ENCODE measurements at places on chromosomes 5 and 9.

- DNase-seq: no peak
Measured at GRCh38 chr5:124859027-124859426, 112.6 kb upstream of the ZNF608 start.

DNA sequence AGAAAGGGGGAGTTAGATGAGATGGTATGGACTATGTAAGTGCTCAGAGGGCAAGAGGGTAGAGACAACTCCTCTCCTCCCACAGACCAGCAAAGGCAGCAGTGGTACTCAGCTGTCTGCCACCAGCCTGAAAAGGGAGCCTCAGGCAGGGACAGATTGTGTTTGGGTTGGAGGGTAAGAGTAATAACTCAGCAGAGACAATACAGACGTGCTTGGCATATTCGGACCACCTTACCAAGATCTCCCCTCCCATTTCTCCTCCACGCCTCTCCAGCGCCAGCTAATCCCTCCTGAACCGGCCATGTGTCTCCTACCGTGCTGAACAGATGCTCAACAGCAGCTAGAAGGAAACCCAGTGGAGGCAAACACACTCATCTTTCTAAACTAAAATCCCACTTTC lies 180.8 kb downstream of the ASTN2 start:
- no peak for DNase-seq

DNA sequence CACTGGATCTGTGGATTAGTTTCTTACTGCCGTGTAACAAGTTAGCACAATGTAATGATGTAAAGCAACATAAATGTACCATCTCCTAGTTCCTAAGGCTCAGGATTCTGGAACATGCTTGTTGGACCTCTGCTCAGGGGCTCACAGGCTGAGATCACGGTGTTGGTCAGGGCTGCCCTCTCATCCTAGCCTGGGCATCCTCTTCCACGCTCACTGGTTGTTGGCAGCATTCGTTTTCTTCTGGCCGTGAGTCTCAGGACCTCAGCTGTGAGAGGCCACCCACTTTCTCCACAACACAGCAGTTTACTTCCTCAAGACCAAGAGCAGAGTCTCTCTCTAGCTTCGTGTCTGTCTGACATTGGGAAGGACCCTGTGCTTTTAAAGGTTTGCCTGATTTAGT lies 17.3 kb downstream of the RASGEF1C start:
- DNase-seq: no peak

DNA sequence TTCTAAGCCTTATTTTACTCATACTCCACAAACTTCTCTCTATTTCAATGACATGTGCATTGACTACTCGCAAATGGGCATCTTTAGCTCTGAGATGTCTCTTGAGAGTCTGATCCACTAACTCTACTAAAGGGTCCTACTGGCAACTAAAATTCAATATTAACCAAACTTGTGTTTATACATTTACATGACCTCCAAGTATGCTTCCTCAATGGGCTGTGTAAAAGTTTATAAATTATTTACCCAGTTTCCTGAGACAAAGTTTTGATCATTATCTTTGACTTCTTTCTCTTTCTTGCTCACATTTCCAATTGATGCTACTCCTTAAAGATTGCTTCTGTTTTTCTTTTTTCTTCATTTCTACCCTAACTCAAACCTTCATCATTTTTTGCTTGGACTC lies 510.1 kb upstream of the DAB2 start:
- DNase-seq: no peak

- DNase-seq: no peak
Measured at GRCh38 chr9:113511856-113512761, 48.6 kb downstream of the RGS3 start.

DNA sequence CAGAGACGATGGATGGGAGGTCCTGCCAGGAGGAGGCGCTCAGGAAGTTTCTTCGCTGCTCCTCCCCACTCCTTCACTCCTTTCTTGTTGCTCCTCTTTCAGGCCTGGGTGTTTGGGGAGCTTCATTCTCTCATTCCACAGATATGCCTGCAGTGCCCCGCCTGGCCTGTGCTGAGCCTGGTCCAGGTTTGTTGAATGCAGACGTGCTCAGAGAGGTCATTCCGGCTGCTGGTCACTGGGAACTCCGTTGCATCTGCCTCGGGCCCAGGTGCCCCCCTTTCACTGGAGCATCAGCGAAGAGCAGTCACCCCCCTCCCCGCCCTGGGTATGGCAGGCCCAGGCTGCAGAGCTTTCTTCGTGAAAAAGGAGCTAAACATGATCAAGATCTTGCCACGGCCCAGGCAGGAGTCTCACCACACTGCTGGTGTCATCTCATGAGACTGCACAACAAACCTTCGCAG lies 15.5 kb downstream of the SURF6 start:
- DNase-seq: no peak

GRCh38 chr5:97164846-97165245 lies 18.2 kb downstream of the RIOK2 start:
- DNase-seq: no peak

GRCh38 chr9:91004484-91004883 lies 202.9 kb downstream of the SYK start:
- no peak for DNase-seq

DNA sequence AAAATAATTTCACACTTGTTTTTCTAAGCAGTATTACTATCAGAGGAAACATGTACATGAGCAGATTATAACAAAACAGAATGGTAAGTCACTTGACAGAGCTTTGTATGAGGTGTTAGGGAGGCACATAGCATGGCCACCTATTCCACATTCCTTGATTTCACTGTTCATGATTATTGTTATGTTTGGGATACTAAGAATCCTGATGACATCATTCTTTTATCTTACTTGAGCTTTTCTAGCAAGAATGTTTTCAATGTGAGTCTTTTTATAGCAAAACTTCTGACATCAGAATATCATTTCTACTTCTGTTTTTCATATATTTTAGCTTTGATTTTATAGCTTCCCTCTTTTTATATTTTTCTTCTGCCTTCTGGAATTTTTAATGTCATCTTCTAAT lies 208.2 kb downstream of the DMRTA1 start:
- DNase-seq: no peak

DNA sequence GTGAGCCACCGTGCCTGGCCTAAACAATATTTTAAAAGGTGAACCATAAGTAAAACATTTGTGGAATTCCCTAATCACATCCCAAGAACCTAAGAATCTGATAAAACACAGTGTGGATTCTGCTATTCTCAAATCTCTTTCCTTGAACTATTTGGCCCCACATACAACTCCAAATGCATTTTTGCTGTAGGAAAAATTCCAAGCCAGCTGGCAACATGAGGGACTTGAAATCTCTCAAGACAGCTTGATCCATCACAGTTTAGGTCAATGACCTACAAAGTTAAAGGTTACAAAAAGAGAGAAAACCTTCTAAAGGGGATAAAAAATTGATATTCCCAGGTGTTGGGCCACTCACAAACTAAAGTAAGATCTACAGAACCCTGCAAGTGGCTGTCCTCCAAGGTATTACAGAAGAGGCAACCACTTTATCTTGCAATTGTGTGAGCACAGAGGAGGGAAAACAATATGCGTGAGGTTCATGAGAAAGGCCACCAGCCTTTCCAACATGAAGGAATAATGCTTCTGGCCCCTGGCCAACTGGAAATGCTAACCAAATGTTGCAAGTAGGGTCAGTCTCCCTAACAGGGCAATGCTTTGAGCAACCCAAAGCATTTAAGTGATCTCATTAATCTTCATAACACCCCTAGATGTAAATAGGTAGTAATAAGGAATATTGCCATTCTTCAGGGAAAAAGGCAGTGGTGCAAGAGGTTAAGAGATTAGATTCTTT lies 221.4 kb downstream of the SEMA5A start:
- no peak for DNase-seq

DNA sequence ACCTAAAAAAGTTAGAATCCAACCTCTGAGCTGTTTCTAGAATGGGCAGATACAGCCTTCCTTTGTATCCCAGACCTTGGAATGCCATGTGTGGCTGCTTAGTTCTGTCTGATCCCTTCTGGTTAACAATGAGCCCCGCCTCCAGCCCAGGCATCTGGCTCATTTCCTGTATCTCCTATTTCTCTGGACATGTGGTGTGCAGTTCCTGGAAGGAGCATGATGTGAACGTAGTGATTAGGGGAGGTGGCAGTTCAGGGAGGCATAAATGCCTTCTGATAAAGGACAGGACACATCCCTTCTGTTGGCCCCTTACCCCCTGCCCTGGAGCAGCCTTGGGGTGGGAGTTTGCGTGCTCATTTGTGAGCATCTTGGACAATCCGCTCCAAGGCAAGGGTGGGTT lies 243.0 kb downstream of the ZSWIM6 start:
- no peak for DNase-seq

GRCh38 chr5:153959134-153959957 lies 79.4 kb downstream of the FAM114A2 start:
- peak; percentile 65 for DNase-seq

DNA sequence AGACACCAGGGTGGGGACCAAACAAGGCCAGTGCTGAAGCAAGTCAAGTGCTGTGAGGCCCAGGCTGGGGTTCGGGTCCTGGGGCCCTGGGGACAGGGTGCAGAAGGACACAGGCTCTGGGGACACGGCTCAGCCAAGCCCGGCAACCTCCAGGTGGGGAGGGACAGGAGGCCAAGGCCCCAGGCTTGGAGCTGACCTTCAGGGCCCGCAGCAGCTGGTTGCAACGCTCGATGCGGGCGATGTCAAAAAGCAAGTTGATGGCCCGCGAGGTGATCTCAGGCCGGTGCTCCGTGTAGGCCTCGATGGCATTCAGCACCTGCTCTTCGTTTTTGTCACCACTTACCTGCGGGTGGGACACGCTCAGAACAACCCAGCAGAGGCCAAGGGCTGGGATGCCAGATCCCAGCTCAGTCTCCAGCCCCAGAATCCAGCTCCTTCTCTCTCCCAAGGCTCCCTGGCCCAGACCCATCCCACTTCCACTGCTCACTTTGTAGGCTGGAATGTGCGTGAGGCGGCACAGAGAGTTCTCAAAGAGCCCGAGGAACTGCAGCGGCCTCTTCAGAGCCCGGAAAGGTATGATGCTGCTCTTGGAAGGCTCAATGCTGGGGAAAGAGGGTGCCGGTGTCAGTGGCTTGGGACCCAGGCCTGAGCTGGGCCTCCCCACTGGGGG lies 20.7 kb downstream of the ZER1 start:
- DNase-seq: no peak

DNA sequence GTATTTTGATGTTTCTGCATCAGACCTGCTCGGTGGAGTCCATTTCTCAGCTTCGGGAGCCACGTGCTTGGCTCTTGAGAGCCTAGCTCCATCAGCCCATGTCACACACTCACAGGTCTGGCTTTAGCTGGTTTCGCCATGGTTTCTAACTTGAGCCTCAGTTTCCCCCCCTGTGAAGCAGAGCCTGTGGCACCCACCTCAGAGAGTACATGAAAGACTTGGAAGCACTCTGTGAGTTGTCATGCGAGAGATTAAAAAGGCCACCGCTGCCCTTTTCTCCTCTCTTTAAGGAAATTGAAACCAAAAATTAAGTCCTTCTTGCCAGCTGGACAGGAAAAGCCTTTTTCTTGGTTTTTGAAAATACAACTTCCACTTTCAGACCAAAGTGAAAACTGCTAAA lies 8.8 kb downstream of the TENT4A start:
- no peak for DNase-seq

DNA sequence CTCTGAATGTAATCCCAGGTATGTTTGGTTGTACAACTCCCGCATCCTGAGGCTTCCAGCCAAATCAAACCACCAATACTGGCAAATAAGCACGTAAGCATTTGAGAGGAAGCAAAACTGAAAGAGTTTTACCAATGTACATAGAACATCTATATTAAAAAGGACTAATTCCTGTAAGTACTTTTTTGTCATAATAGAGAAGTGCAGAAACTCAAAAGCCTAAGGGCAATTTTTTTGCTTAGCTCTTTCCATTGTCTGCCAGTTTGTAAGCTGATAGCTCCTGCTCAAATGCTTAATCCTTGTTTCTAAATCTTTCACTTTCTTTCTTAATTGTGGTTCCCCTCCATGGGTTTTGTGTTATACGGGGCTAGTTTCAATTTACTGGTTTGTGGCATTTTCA lies 1151.8 kb downstream of the CDH12 start:
- no peak for DNase-seq

DNA sequence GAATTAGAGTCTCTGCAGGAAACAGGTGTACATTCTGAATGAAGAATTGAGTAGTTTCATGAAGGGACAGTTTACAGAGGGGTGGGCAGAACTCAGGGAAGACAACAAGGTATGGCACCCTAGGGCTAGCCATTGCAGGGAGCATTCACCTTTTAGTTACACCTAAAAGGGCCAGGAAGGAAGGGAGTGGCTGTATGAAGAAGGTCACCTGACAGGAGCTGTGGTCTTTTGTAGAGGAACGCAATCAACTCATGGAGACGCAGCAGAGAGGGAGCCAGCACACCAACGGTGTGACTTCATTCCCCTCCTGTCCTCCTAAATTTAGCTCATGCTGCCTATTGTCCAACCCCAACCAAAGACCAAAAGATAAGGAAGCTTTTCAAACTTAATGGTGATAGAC lies 12.7 kb upstream of the ZCCHC7 start:
- DNase-seq: no peak

- DNase-seq: no peak
Measured at GRCh38 chr9:98495530-98495929, 213.2 kb downstream of the GABBR2 start.

DNA sequence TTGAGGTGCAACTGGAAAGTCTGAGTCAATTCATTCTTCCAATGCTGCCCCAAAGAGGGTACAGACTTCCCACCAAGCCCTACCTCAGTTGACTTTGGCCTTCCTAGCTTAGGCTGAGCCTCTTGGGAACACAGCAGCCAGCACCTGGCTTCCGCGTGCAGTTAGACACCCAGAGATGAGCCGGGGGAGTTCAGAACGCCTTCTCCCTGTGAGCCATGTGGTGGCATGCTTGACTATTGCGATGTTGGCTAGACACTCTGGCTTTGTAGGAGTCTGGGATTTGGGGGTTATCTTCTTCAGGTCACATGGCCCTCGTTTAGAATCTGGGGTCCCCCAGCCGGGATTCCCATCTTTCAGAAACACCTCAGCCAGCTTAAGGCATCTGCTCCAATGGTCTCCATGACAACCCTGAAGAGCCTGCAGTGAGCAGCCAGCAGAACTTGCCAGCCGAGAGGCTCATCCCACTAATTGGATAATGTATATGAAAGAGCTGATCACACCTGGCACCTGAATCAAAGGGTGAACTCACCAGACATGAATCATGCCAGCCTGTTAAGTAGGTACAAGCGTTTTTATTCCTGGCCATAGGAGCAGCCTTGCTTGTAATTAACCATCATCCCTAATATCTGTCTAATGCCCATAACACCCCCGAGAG lies 167.5 kb downstream of the SYK start:
- no peak for DNase-seq

DNA sequence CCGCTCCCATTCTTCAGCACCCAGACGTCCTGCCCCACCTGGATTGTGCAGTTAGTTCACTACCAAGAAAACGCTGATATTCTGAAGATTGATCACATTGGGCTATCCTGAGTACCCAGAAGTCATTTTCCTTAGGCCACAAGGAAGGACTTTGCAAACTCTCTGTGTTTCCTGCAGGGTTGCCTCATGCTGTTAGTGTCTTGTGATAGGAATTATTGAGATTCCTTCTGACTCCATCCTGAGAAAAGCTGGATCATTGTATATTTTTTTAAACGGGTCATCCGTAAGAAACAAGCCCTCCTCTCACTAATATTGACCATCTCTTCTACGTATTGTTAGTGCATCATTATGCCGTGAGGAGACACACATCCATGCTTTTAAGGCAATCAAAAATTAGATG lies 96.0 kb upstream of the DAPK1 start:
- no peak for DNase-seq

- DNase-seq: no peak
Measured at GRCh38 chr9:75274781-75275180, 186.5 kb downstream of the OSTF1 start.
